ENCODE measurements at places on chromosomes 12 and 14.

DNA sequence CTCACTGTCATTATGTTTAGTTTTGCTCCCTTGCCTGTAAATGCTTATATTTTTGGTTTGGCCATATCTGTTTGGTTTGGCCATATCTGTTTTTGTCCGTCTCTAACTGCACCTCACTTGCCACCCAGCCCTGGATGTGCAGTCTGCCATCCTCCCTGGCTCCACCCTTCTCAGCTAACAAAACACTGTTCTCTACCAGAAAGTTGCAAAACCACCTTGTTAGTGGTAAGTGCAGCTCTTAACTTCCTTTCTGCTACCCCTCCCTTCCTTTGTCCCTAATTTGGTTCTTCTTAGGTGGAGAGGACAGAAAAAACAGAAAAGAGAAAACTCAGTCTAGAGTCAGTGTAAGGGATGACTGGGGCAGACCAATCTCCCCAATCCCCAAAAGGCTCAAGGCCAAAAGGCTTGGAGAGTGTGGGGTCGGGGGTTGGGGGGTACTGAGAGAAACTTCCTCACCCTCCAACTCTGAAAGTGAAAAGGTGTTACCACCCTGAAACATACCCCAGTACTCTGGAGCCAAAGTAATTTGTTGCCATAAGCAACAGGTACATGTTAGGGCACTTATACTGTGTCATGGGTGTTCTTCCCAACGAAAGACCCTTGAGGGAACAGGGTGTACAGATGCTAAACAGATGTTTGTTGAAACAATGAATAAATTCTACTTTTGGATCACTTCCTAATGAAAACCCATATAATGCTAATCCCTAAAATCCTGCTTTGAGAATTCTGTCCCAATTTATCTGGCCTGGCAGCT lies 5.0 kb downstream of the BIN2 start:
- peak; percentile 21 for DNase-seq

- no peak for DNase-seq
Measured at GRCh38 chr12:116922194-116922897, 11.6 kb downstream of the FBXW8 start.

- no peak for DNase-seq
Measured at GRCh38 chr12:65121049-65121955, at the start of gene WIF1. WIF1 (minus strand) TSS chr12:65121305; CDS start chr12:65121191, 114 bp downstream.

DNA sequence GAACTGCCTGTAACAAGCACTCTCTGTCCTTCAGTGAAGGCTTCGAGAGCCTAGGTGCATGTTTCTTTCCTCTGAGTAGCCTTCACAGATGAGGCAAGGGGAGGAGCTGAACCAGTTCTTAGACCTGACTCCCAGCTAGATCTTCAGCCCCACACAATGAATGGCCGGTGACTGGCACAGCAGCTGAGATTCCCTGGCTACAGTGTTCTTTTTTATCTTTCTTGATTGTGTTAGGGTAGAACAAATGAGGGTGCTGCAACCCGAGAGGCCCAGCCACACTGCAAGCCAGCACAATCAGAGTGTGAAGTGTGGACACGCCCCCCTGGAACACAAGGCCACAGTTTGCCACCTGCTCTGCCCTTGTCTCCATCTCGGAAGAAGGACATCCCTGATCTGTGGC lies 19.1 kb upstream of the COL2A1 start:
- DNase-seq: no peak

GRCh38 chr14:70638416-70638815 lies 3.3 kb upstream of the TTC9 start:
- no peak for DNase-seq

- no peak for DNase-seq
Measured at GRCh38 chr12:108543652-108544051, 17.3 kb downstream of the SART3 start.

- DNase-seq: no peak
Measured at GRCh38 chr14:96567289-96567899, 65.2 kb downstream of the PAPOLA start.

DNA sequence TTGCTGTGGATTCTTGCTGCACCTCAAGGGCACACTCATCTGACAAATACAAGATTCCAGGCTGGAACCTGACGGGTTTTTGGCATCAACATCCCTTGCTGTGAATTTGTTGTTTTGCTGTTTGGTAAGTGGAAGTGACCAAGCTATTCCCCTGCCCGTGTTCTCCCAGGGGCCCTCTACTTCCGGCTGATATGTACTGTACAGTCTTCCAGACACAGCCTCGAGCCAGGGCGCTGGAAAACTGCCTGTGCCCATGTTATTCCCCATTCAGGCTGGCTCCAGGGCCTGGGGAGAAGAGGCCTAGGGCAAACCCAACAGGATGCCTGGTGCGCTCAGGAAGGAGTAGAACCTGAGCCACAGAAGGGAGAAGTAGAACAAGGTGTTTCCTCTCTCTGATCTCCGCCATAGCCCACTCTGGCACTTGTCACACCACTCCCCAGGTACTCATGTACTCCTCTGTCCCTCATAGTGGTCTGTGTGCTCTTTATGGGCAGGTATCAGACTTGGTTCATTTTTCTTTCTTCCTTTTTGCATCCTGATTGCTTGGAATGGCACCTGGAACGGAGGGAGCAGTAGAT lies 67.8 kb upstream of the LTA4H start:
- no peak for DNase-seq

GRCh38 chr14:66088656-66089055 lies 397.5 kb upstream of the CCDC196 start:
- DNase-seq: no peak

DNA sequence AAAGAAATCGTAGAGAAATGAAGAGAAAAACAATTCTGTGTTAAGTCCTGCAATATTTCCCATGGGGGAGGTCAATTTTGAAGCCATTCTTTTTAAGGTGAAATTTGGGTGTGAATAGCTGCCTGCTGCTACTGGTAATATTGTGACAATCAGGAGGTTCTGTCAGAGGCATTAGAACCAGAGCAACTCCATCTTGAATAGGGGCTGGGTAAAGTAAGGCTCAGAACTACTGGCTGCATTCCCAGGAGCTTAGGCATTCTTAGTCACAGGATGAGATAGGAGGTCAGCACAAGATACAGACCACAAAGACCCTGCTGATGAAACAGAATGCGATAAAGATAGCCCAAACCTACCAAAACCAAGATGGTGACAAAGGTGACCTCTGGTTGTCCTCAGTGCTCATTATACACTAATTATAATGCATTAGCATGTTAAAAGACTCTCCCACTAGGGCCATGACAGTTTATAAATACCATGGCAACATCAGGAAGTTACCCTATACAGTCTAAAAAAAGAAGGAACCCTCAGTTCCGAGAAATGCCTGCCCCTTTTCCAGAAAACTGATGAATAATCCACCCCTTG lies 24.8 kb upstream of the MTHFD1 start:
- DNase-seq: no peak

- no peak for DNase-seq
Measured at GRCh38 chr14:95815226-95815690, 61.4 kb upstream of the TUNAR start.

DNA sequence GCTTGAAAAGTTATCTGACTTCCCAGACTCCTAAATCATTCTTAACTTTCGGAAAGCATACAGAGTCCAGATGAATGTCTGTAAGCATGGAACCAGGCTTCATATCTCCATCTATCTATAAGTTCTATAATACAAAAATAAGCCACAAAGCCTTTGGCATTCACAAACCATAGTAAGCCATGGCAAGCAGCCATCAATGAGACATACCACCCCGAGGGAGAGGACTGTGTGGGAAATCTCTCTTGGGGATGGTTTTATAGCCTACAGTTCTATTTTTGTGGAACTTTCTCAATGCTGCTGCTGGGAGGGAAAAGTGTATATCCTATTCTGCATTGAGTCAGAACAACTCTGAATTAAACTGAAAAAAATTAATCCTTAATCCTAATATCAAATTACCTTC lies 20.4 kb downstream of the EGLN3 start:
- no peak for DNase-seq
